ENCODE measurements at places on chromosomes 1 and 21.

- no peak for DNase-seq
Measured at GRCh38 chr1:208318150-208318734, 74.1 kb upstream of the PLXNA2 start.

GRCh38 chr1:58699011-58699762 lies 675 bp downstream of the MYSM1 start:
- peak; percentile 82 for DNase-seq

GRCh38 chr1:244303610-244303969 lies 148.1 kb downstream of the ADSS2 start:
- no peak for DNase-seq

GRCh38 chr1:21874328-21874727 lies 62.3 kb downstream of the LDLRAD2 start:
- peak; percentile 38 for DNase-seq

DNA sequence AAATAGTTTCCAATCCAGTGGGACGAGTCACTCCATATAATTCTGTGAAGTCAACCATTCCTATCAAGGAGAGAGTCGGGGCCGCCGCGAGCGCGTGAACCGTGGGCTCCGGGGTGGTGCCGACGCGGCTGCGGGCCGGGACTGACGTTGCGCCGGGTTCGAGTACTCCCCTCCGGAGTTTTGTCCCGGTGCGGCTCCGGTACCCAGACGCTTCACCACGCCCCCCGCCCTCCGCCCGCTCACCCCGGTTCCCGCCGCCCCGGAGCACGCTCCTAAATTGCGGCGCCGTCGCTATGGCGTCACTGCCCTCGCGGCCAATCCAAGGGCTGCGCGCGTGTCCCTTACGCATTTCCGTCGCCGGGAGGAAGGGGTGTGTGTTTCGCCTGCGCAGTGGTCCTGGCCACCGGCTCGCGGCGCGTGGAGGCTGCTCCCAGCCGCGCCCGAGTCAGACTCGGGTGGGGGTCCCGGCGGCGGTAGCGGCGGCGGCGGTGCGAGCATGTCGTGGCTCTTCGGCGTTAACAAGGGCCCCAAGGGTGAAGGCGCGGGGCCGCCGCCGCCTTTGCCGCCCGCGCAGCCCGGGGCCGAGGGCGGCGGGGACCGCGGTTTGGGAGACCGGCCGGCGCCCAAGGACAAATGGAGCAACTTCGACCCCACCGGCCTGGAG lies at the start of gene ATAD3B:
Gene ATAD3B (plus strand): TSS at position 377 of the 664 bp plus-strand sequence. CDS start 120 bp downstream, at position 497.
- peak; percentile 98 for DNase-seq

- DNase-seq: no peak
Measured at GRCh38 chr1:65489481-65489880, 69.0 kb downstream of the LEPR start.

GRCh38 chr1:89631816-89632656 lies 884 bp upstream of the LRRC8C start:
- DNase-seq: peak; percentile 25

- no peak for DNase-seq
Measured at GRCh38 chr21:42746240-42746592, 92.8 kb downstream of the PDE9A start.

DNA sequence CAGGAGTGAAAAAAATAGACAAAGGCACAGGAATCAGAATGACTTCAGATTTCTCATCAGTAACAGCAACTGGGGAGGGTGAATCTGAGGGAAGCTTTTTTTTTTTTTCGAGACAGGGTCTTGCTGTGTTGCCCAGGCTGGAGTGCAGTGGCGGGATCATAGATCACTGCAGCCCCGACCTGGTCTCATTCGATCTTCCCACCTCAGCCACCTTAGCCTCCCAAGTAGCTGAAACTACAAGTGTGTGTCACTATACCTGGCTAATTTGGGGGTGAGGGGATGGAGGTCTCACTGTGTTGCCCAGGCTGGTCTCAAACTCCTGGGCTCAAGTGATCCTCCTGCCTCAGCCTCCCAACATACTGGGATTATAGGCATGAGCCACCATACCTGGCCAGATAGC lies 10.7 kb downstream of the ARMH1 start:
- DNase-seq: no peak

DNA sequence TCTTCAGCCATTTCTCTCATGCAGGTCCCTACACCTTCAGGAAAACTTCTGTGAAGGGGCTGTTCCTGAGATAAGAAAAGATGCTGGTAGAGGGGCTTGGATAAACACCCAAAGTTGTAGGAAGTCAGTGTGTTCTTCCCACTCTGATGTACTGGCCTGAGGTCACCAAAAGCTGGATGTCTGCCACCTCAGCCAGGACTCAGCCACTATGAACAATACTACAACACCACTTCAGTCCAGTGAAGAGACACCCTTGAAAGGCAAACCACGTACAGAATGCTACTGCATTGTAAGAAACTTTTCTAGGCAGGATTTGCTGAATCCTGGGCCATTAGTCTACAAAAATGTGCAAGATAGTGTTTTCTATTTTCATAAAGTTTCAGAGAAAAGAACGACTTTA lies 2.4 kb downstream of the PTPN14 start:
- peak; percentile 76 for DNase-seq

- no peak for DNase-seq
Measured at GRCh38 chr21:34576041-34576511, 38.8 kb downstream of the RCAN1 start.

GRCh38 chr1:248822148-248823032 lies 3.3 kb downstream of the SH3BP5L start:
- no peak for DNase-seq

GRCh38 chr21:30695956-30696355 lies 22.6 kb downstream of the KRTAP21-3 start:
- no peak for DNase-seq

GRCh38 chr1:239870194-239870593 lies 221.5 kb upstream of the FMN2 start:
- no peak for DNase-seq

GRCh38 chr1:111857194-111857651 lies 101.5 kb downstream of the DDX20 start:
- DNase-seq: no peak

GRCh38 chr1:229495782-229496181 lies 12.4 kb downstream of the NUP133 start:
- no peak for DNase-seq

DNA sequence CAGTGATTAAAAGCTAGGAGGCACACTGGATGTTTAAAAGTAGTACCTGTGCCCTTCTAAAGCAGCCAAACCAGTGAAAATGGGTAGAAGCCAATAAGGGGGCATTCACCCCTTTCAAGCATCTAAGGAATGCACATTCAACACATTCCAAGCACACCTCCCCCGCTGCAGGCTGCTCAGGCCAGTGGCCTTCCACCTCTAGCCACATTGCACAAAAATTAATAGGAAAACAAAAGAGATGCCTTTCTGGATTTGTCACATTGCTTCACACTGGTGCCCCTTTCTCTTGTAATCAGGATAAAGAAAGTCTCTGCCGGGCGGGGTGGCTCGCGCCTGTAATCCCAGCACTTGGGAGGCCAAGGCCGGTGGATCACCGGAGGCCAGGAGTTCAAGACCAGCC lies 834.0 kb downstream of the USP25 start:
- DNase-seq: no peak

DNA sequence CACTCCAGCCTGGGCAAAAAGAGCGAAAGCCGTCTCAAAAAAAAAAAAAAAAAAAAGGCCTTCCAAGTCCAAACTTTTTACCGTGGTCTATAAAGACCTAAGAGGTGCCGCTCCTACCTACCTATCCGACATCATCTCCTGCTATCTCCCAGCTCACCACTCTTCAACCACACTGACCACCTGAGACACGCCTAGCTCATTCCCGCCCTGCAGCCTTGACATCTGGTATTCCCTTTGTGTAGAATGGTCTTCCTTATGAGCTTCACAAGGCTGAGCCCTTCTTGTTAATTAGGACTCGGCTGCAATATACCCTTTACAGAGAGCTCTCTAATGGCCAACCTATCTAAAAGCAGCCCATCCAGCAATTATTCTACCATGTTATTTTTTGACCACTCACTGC lies 680 bp downstream of the MAGOH start:
- DNase-seq: peak; percentile 53
